ENCODE measurements at places on chromosomes 12 and 14. TPM values are rescaled to one million over a fixed set of nuclear protein-coding genes. Genes with fewer than 3 reads are reported as not detected.

Gene PRB3
- total RNA-seq, result not detected

Gene FGF6
- not detected for total RNA-seq

Gene HOXC10
- 3.8 TPM for total RNA-seq

Gene LRRC9
- total RNA-seq, result not detected

Gene KRT71
- total RNA-seq, result not detected

Gene USP15
- 62.0 TPM for total RNA-seq

Gene TTC6
- not detected for total RNA-seq

Gene C12orf57
- total RNA-seq, result 31.3 TPM
